Right lobe of liver (tissue), 6 donors: ENCODE measurements at places on chromosomes 11 and 22.

GRCh38 chr11:114183044-114183511 is 113.1 kb upstream of the NNMT start:
- no peaks in the 10 kb centered on the region for H3K36me3 ChIP-seq
- H3K4me1 ChIP-seq = peaks cover 52% of the 10 kb centered on the region
- DNase-seq = no peak
- no peaks in the 10 kb centered on the region for H3K27me3 ChIP-seq

GRCh38 chr11:123678246-123678645 is 23.8 kb upstream of the SCN3B start:
- H3K27me3 ChIP-seq = no peaks in the 10 kb centered on the region
- no peak for DNase-seq
- H3K27ac ChIP-seq = no peak overlapping the region
- H3K4me1 ChIP-seq = no peaks in the 10 kb centered on the region
- H3K4me3 ChIP-seq = no peak overlapping the region
- H3K36me3 ChIP-seq = no peaks in the 10 kb centered on the region

GRCh38 chr11:23113887-23114216 is 253.6 kb upstream of the CCDC179 start:
- H3K27me3 ChIP-seq = no peaks in the 10 kb centered on the region
- no peak overlapping the region for H3K27ac ChIP-seq
- no peak for DNase-seq
- H3K36me3 ChIP-seq = no peaks in the 10 kb centered on the region
- no peaks in the 10 kb centered on the region for H3K4me1 ChIP-seq

GRCh38 chr11:8087756-8088155 is 6.7 kb downstream of the TUB start:
- DNase-seq = no peak
- H3K4me3 ChIP-seq = no peak overlapping the region
- no peak overlapping the region for H3K27ac ChIP-seq
- no peaks in the 10 kb centered on the region for H3K27me3 ChIP-seq
- H3K4me1 ChIP-seq = no peaks in the 10 kb centered on the region

GRCh38 chr22:30743257-30744020 is 48.8 kb downstream of the OSBP2 start:
- no peak overlapping the region for H3K27ac ChIP-seq
- no peaks in the 10 kb centered on the region for H3K36me3 ChIP-seq
- no peak overlapping the region for H3K4me3 ChIP-seq
- no peaks in the 10 kb centered on the region for H3K4me1 ChIP-seq

GRCh38 chr11:11461473-11461872 is 108.4 kb upstream of the CSNK2A3 start:
- no peaks in the 10 kb centered on the region for H3K36me3 ChIP-seq
- DNase-seq = no peak
- no peak overlapping the region for H3K4me3 ChIP-seq
- no peaks in the 10 kb centered on the region for H3K4me1 ChIP-seq
- H3K27ac ChIP-seq = no peak overlapping the region
- H3K27me3 ChIP-seq = no peaks in the 10 kb centered on the region

DNA sequence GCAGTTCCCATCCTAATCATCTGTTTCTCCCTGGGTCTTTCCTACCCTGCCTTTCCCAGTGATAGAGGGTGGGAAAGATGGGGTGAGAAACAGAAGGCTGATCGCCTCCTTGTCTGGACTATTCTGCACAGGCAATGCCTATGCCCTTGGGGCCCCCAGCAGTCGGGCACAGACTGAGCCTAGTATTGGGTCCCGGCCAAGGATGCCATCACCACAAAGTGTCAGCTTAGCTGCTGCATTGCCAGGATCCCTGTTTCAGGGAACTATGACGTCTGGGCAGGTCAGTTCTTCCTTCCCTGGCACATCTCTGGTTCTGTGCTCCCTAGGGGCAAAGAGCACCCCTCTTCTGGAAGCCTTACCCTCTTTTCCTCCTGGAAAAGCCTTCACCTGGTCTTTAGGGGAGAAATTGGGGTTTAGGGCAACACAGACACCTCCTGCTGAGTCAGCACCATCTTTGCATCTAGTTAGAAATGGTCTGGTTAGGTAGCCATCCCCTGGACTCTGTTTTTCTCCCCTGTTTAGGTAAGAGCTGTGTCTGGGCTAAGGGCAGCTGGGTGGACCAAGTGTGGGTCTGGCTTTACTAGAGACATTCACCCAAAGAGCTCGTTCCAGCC is 2.1 kb downstream of the ADAMTS8 start:
- H3K27me3 ChIP-seq = peaks cover 13% of the 10 kb centered on the region
- no peak for DNase-seq
- H3K36me3 ChIP-seq = no peaks in the 10 kb centered on the region
- H3K27ac ChIP-seq = no peak overlapping the region
- H3K4me3 ChIP-seq = no peak overlapping the region

DNA sequence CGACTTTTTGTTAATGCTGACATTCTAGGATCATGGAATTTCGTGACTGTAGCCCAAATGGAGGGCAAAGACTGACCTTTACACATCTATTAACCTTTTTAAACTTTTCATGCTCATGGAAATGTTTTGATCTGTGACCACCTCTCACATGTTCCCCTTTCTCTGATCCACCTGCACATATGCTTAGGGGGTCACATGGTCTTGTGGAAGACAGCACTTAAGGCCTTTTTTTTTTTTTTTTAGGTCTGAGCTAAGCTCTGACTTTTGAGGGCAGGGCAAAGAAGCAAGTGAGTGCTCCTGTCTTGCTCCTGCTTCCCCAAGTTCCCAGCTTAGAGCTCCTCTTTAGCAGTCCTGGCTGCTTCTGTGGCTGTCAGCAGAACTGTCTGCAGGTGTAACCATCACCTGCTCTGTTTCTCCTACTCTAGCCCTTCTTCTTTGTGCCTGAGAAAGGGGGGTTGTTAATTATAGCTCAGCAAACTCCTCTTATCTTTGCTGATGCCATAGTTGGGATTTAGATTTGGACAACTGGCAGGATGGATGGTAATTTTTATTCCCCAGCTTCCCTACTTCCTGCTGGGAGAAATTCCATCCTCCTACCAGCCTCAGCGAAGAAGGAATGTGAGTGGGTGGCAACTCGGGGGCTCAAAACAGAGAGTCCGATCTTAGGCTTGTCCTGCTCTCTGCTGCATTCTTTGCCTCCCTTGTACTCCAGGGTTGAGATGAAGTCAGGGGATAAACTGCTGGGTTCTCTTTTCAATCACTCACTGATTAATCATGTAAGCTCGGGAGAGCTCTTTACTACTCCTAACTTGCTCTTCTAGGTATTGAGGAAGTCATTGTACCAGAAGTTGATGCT is 64.4 kb downstream of the GRAMD1B start:
- DNase-seq = no peak
- H3K27ac ChIP-seq = no peak overlapping the region
- H3K4me1 ChIP-seq = no peaks in the 10 kb centered on the region
- no peaks in the 10 kb centered on the region for H3K36me3 ChIP-seq

DNA sequence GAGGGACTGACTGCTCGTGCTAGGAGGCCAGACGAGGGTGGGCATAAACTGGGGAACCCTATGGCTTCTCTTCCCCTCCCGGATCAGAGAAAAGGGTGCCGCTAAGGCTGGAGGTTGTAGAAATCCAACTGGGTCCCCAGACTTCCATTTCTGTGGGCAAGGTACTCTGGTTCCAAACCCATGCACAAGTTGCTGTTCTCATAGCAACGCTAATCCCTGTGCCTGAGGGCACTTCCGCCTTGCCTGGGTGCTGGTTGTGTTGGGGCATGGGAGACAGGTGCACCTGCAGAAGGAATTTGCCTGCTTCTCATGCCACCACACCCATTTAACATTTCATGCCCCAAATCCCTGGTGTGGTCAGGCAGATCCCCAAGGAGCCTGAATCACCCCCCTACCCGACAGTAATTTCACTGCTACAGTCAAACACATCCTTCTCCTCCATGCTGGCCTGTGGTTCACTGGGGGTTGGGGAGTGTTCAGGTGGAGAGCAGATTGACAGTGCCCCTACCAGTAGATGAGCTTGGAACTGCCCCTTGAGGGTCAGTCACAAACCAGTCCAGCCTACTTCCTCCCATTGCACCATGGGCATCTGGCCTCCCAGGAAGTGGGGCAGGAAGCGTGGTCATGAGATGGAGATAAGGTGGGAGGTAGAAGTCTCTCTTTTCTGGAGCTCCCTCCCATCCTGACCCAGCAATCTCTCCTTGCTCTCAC is 1.2 kb downstream of the C2CD2L start:
- H3K27ac ChIP-seq = no peak overlapping the region
- no peaks in the 10 kb centered on the region for H3K27me3 ChIP-seq
- H3K4me1 ChIP-seq = peaks cover 5% of the 10 kb centered on the region
- H3K4me3 ChIP-seq = peak overlapping the region; percentile 97

DNA sequence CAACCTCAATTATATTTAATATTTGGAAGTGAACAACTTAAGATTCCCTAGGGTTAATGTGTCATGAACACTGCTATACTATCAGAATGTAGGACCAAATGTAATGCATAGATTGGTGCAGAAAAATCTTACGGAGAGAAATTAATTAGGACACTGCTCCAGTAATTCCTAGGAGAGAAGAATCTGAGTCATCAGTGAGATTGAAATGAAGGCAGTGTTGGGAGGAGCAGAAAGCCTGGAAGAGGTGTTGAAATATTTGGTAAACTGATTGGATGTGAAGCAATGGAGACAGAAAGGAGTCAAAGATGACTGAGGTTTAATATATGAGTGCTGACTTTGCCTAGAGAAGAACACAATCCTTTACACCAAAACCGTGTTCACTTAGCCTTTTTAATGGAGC is 836.0 kb downstream of the FAM181B start:
- no peak overlapping the region for H3K4me3 ChIP-seq
- no peak for DNase-seq
- no peaks in the 10 kb centered on the region for H3K27me3 ChIP-seq
- no peak overlapping the region for H3K27ac ChIP-seq
- H3K4me1 ChIP-seq = no peaks in the 10 kb centered on the region

DNA sequence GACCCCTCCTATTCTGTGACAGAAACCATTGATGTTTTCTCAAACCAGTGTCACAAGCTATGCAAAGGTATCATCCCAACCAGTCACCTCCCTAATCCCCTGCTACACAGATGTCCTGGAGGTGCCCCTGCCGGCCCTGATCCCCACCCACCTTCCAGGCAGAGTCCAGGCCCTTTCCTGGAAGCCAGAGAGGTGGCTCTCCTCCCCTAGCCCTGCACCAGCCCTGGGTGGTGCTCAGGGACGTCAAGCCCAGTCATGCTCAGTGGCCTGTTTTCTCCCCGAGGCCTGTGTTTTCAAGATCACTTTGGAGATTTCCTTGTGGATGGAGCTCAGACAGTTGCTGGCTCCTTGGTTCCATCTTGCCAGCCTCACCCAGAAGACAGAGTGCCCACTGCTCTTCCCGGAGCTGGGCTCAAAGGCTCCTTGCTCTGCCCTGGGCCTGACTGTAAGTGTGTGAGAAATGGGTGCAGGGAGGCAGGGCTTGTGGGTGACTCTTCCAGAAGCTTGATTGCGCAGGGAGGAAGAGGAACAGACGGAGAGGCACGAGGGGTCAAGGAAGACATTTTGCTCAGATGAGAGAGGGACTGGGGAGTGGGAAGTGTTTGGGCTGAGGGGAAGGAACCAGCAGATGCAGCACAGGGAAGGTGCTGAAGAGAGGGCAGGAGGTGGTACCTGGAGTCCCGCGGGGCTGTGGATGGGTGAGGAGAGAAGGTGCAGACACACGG is 11.3 kb downstream of the P2RY6 start:
- no peaks in the 10 kb centered on the region for H3K36me3 ChIP-seq
- H3K27ac ChIP-seq = no peak overlapping the region
- no peak overlapping the region for H3K4me3 ChIP-seq
- no peak for DNase-seq
- no peaks in the 10 kb centered on the region for H3K4me1 ChIP-seq

- DNase-seq = no peak
- no peaks in the 10 kb centered on the region for H3K36me3 ChIP-seq
- no peak overlapping the region for H3K4me3 ChIP-seq
- H3K27me3 ChIP-seq = no peaks in the 10 kb centered on the region
- no peaks in the 10 kb centered on the region for H3K4me1 ChIP-seq
- H3K27ac ChIP-seq = no peak overlapping the region
Measured at GRCh38 chr11:88064097-88064705, 111.0 kb downstream of the RAB38 start.

- no peak for DNase-seq
- H3K4me1 ChIP-seq = no peaks in the 10 kb centered on the region
- no peaks in the 10 kb centered on the region for H3K36me3 ChIP-seq
- no peak overlapping the region for H3K4me3 ChIP-seq
- peaks cover 3% of the 10 kb centered on the region for H3K27me3 ChIP-seq
Measured at GRCh38 chr11:127392575-127392974, 392.0 kb upstream of the KIRREL3 start.

GRCh38 chr11:1659506-1659905 is 29.9 kb downstream of the KRTAP5-5 start:
- H3K4me1 ChIP-seq = peaks cover 4% of the 10 kb centered on the region
- H3K27me3 ChIP-seq = no peaks in the 10 kb centered on the region
- DNase-seq = no peak
- H3K36me3 ChIP-seq = no peaks in the 10 kb centered on the region
- no peak overlapping the region for H3K4me3 ChIP-seq

DNA sequence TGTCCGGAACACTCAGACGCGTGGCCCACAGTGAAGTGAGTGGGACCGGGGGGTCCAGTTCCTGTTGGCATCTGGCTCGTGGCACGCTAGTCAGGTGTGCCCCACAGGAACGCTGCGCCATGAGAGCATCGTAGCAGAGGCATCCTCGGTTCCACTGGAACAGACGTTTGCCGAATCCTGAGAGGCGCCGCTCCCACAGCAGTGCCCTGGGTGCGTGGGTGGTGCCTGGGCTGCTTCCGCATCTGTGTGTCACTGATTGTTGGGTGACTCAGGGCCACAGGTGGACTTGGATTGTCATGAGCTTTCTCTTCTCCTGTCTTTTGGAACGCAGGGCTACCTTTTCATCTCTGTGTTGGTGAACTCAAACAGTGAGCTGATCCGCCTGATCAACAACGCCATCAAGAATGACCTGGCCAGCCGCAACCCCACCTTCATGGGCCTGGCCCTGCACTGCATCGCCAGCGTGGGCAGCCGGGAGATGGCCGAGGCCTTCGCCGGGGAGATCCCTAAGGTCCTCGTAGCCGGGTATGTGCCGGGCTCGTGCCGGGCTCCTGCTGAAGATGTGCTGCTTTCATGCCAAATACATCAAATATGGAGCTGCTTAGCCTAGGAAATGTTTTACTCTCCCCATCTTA is 46.2 kb downstream of the AP2A2 start:
- no peak for DNase-seq
- peaks cover 7% of the 10 kb centered on the region for H3K36me3 ChIP-seq
- peaks cover 1% of the 10 kb centered on the region for H3K4me1 ChIP-seq
- no peak overlapping the region for H3K27ac ChIP-seq

DNA sequence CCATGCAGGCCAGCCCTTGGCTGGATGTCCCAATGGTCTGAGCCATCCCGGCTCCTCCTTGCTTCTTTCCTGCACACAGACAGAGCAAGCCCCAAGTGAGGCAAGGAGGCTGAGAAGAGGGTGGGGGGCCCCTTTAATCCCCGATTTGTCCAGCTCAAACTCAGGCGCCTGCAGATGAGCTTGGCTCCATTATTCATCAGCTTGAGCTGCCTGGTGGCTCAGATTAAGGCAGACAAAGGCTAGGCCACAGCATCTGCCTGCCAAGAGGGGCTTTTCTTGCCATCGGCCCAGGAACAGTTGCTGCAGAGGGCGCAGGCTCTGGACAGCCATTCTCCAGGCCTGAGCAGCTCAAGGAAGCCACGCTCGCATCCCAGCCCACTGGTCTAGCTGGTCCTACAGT is 35.4 kb downstream of the LMO1 start:
- H3K27ac ChIP-seq = no peak overlapping the region
- H3K4me1 ChIP-seq = no peaks in the 10 kb centered on the region
- no peak for DNase-seq
- H3K27me3 ChIP-seq = no peaks in the 10 kb centered on the region
- H3K4me3 ChIP-seq = no peak overlapping the region
